ENCODE measurements at places on chromosomes 16 and 17. TPM values are rescaled to one million over a fixed set of nuclear protein-coding genes. Genes with fewer than 3 reads are reported as not detected.

DNA sequence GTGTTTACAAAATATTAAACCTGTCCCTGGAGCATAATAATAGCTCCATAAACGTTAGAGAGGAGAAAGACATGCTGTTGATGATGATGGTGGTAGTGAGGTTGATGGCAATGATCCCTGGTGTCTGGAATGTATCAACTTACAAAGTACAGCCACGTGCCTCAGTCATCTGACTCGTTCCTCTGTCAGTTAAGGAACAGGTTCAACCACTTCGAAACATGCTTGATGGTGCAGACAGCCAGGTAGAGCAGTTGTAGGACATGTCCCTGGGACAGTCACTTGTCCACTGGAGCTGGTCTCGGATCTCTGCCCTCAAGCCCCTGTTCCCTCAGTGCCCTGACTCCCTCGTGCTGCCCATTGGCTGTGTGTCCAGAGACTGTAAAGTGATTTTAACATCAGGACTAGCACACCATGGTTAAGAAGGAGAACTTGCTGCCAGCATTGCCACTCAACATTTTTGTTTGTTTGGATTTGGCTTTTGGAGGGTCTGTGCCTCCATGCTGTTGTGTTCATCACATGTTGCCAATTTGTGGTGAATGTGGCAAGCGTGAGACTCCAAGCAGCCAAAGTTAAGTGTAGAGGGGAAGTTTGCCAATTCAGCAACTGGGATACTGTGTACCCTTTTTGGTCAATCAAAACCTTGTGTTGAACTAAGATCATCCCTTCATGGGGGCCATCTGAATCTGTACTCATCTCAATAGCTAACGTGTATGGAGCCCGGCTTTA is 16.3 kb upstream of the SALL1 start:
- no peak for DNase-seq
- H3K27me3 ChIP-seq: peaks cover 11% of the 10 kb centered on the region
- peaks cover 11% of the 10 kb centered on the region for H3K36me3 ChIP-seq
- H3K27ac ChIP-seq: no peak overlapping the region
- peaks cover 32% of the 10 kb centered on the region for H3K4me1 ChIP-seq
- no peak overlapping the region for H3K4me3 ChIP-seq

- peaks cover 5% of the 10 kb centered on the region for H3K36me3 ChIP-seq
- DNase-seq: no peak
- peak overlapping the region; percentile 98 for H3K27ac ChIP-seq
- peaks cover 51% of the 10 kb centered on the region for H3K27me3 ChIP-seq
- H3K4me3 ChIP-seq: peak overlapping the region; percentile 97
Observed at GRCh38 chr17:7839876-7840261, 5.9 kb downstream of the KDM6B start.

GRCh38 chr16:71923941-71924690 is 28.8 kb downstream of the IST1 start:
- no peak for DNase-seq
- no peaks in the 10 kb centered on the region for H3K36me3 ChIP-seq
- no peak overlapping the region for H3K4me3 ChIP-seq
- no peak overlapping the region for H3K27ac ChIP-seq
- H3K4me1 ChIP-seq: peaks cover 2% of the 10 kb centered on the region

DNA sequence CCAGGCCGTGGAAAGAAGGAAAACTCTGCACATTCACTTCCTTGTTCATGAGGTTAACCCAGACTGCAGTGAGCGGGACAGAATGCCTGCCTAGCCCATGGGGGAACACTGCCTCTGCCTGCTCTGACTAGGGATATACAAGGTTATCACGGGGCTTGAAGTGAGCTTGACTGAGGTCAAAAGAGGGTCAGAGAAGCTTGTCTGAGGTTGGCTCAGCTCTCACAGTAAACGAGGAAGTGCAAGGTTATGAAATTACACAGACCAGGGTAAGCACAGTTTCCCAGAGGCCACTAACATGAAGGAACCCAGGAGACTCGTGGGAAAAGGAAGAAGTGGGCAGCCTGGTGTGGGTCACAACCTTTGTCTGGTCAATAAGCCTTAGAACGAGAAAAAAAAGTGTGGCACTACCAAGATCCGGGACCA is 28.7 kb downstream of the HIC1 start:
- peak overlapping the region; percentile 59 for H3K4me3 ChIP-seq
- H3K27me3 ChIP-seq: peaks cover 3% of the 10 kb centered on the region
- peaks cover 5% of the 10 kb centered on the region for H3K36me3 ChIP-seq

- H3K36me3 ChIP-seq: peaks cover 5% of the 10 kb centered on the region
- H3K27ac ChIP-seq: no peak overlapping the region
- no peak for DNase-seq
- peaks cover 3% of the 10 kb centered on the region for H3K27me3 ChIP-seq
- H3K4me1 ChIP-seq: peaks cover 4% of the 10 kb centered on the region
Observed at GRCh38 chr16:12158428-12158827, 181.9 kb downstream of the SNX29 start.

GRCh38 chr16:87791295-87792204 is 25.8 kb upstream of the KLHDC4 start:
- no peaks in the 10 kb centered on the region for H3K36me3 ChIP-seq
- DNase-seq: no peak
- peak overlapping the region; percentile 66 for H3K27ac ChIP-seq
- H3K27me3 ChIP-seq: peaks cover 4% of the 10 kb centered on the region
- peaks cover 2% of the 10 kb centered on the region for H3K4me1 ChIP-seq
- H3K4me3 ChIP-seq: no peak overlapping the region

Gene SHISA6
- 12.6 TPM for total RNA-seq

Gene ITGAL
- total RNA-seq: not detected

Gene PLEKHH3
- 40.6 TPM for total RNA-seq

Gene OR4D1
- total RNA-seq: not detected

Gene EVPL
- total RNA-seq: not detected

Gene SLX1B
- total RNA-seq: 33.6 TPM
